ENCODE measurements at places on chromosomes 4 and X. TPM values are rescaled to one million over a fixed set of nuclear protein-coding genes. Genes with fewer than 3 reads are reported as not detected.

GRCh38 chr4:112732142-112732541, 95.2 kb downstream of the LARP7 start:
- no peak for DNase-seq

- no peak for DNase-seq
Observed at GRCh38 chr4:8083086-8083825, 75.4 kb downstream of the ABLIM2 start.

DNA sequence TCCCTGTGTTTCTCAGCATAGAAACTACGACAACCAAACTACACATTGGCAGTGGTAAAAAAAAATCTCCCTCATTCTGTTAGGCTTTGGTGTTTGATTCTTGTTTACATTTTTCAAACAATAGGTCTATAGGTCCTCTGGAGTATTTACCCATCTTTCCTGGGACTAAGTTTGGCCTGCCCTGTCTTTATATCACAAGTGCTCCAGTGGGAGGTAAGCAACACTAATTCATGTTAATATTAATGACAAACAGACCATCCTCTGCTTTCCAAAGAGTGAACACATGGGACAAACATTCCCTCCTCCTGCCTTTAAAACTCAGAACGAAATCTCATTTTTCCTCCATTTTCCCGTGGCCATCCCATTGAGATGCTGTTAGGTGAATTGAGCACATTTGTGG, 514.1 kb upstream of the INTU start:
- DNase-seq: no peak

STATH gene
- total RNA-seq: not detected

TCP11X2 gene
- total RNA-seq: not detected

All from upper lobe of right lung (tissue), 1 donor.